ENCODE measurements at places on chromosomes 5 and 9.

GRCh38 chr9:110016340-110016739 lies 191.6 kb downstream of the C9orf152 start:
- DNase-seq = no peak

- DNase-seq = no peak
Observed at GRCh38 chr9:115668521-115668920, 485.1 kb upstream of the PAPPA start.

DNA sequence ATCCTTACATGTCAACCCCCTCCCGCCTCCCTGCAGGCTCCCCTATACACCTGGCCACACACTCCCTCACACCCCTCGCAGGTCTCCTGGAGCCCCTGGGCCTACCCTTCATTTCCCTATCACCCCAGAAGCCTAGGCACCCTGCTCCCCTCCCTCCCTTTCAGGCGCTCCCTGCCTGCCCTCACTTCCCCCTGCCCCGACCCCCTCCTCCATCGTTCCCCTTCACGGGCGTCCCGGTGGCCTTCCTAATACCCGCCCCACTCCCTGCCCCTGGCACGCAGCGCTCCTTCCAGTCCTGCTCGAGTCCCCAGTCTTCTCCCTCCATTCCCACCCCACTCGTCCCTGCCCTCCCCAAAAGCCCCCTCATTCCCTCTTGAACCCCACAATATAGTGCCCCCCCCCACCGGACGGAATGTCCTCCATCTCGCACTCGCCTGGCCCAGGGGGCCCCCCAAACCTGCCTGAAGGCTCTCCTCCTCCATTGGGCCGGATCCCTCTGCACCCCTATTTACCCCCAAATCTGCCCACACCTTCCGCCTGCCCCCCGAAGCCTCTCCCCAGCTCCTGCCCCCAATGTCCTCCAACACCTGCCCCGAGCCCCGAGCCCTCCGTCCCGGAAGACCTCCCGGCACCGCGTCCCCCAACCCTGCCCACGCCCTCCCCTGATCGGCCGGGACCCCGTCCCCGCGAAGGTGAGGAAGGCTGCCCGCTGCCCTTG lies 746 bp downstream of the STRBP start:
- DNase-seq = no peak

GRCh38 chr5:150647275-150648251 lies 7.1 kb downstream of the SYNPO start:
- DNase-seq = no peak

- no peak for DNase-seq
Observed at GRCh38 chr9:118295413-118295812, 591.2 kb downstream of the TLR4 start.

DNA sequence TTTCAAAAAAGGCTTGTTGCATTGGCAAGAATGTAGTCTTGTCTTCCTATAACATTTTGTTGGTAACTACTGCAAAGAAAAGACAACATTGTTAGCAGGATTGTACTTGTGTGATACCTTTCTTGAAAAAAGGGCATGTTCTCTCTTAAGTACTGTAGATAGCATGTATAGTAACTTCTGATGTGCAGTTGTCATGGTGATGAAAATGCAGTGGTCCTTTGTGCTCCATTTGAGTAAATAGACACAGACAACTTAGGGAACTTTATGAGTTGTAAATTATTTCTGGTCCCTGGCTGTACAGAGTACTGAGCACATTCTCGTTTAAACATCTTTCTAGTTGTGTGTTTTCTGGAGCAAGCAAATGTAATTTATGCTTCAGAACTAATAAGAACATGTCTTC lies 103.3 kb downstream of the CD180 start:
- DNase-seq = no peak

DNA sequence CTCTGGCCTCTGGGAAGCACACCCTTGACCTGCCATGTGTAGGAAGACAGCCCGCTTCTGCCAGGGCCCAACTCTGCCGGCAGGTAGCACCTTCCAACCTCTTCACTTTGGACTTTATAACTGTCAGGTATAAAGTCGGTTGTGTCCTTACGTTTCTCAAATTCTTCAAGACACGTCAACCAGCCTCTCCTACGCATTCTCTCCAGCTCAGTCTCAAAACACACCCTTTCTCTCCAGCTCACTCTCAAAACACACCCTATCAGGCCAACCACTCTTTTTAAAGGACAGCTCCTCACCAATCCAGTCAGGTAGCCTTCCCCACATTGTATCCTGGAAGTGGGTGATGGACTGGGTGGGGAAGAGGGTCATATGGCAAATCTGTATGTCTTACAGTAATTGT lies 13.5 kb downstream of the FXN start:
- no peak for DNase-seq

GRCh38 chr9:71694332-71694731 lies 74.0 kb downstream of the CEMIP2 start:
- DNase-seq = no peak

DNA sequence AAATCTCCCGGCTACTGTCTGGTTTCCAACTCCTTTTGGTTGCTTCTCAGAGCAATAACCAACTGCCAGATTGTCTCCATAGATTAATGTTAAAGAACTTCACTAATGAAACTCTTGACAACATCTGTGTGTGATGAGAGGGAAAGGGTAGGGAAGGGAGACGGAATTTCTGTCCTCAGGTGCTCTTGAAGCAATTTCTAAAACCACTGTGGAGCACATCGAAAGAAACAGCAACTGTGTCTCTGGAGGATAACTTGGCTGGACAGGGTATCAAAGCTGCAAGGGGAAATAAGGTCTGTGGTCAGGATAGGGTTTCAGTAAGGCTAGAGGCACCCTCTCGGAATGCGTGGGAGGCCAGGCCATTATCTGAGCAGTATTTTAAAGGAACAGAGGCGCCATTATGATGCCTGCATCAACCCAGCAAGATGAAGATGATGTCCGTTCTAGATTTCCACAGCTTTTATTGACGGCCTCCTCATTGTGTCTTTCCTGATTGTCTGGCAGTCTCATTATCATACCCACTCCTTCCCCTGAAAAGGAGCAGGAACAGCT lies 76.6 kb downstream of the RORB start:
- no peak for DNase-seq

DNA sequence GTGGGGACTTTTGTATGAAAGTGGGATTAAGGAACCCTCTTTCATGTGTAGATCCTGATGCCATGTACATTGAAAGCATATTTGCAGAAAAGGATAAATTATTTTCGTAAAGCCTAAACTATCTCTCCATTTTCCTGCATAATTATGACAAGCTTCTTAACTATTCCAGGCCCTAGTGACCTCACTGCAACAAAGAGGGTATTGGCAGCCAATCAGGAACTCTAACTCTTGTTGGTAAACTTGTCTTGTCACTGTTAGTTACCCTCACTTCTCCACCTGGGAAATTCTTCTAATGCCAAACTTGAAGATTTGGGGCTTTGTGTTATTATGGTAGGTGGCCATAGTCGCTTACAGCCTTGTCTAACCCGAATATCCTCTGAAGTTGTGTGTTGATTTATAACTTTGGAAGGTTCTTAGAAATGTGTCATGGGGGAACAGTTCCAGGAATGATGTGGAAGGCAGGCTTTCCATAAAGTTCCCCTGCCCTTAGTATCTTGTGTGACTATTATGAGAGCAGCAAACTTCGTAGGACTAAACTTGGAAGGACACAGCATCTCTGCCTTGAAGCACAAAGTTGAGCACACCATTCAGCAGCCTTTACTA lies 52.5 kb downstream of the IQGAP2 start:
- no peak for DNase-seq

- no peak for DNase-seq
Observed at GRCh38 chr9:35306283-35306682, 144.5 kb downstream of the UNC13B start.

- DNase-seq = peak; percentile 3
Observed at GRCh38 chr5:50593681-50594080, 72.8 kb upstream of the PARP8 start.

- no peak for DNase-seq
Observed at GRCh38 chr5:64872044-64872443, 103.3 kb downstream of the CWC27 start.

- DNase-seq = no peak
Observed at GRCh38 chr5:54835647-54836046, 149.7 kb downstream of the ESM1 start.

DNA sequence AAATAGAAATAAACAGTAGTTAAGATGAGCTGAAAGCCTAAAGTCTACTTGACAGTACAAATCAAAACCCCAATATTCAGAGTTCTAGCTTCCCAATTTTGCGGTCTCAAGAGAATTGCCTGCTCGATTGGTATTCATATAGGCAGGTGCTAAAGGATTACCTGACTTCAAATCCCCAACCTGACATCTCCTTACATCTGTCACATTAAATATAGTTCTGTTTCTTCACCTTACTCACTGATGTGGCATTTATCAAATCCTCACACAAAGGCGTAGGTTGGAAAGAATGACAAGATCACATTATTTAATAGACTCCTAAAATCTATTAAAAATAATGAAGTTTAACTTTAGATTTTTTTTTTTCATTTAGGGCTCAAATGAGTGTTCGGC lies 72.8 kb upstream of the ANKH start:
- no peak for DNase-seq

DNA sequence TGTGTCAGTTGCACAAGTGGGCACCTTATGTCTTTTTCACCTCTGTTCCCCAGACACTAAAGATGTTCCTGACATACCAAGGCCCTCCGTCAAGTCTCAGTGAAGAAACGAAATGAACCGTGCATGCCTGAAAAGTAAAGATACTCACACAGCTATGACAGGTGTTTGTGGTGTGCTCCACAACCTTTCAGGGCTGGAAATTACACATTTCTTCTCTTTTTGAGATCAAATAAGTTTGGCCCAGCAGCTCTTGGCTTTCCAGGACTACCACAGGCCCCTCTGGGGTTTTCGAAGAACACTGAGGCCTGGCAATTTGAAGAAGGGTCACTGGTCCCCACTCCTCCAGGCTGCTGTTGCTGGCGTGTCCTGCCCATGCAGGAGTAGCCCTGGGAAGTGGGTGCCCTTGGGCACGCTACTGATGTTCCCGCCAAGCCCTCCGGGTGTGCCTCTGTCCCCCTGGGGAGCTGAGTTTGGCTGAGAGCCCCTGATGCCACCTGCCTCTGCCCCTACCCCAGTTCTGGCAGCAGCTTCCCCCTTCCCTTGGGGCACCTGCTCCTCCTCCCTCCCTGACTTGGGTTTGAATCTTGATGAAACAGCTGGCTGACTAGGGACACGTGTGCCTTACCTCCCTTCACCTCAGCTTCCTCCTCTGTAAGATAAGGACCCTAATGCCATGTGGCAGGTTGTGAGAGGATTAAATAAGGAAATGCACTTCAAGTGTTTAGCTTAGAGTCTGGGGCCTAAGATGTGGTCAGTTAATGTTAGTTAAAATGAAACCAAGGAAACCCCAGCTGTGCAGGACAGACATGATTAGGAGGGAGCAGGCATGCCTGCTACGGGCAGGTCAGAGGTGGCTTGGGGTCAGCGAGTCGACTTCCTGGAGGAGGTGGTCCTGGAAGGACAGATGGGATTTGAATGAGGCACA lies 49.1 kb upstream of the GADD45G start:
- DNase-seq = no peak

DNA sequence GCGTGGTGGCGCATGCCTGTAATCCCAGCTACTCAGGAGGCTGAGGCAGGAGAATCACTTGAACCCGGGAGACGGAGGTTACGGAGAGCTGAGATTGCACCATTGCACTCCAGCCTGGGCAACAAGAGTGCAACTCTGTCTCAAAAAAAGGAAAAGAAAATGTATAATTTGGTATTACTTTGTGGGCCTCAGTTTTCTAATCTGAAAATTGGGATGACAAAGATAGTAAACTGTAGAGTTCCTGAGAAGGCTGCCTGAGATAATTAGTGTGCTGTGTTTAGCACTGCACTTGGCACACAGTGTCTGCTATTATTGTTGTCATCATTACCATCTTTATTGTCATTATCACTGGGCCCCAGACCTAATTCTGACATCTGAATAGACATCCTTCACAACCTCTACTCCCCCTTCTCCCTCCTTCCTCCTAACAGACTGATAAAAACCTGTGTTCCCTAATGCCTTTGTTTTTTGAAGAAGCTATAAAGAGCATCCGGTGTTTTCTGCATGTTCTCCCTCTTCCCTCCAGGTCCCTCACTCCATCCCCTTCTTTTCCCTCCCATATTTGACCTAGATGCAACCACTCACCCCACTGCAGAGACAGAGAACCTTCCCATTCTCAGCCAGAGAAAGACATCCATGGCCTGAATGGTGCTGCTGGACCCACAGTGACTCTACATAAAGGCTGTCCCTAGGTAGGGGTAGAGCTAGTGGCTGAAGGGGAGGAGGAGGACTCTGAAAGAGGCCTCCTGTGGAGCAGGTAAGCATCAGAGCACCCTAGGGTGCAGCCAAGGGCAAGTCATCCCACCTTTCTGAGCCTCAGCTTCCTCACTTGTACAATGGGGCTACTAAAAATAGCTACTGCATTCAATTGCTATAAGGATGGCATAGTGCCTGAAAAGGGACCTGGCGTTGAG lies 15.7 kb upstream of the CYSTM1 start:
- DNase-seq = no peak

GRCh38 chr9:859251-859650 lies 17.8 kb downstream of the DMRT1 start:
- no peak for DNase-seq

DNA sequence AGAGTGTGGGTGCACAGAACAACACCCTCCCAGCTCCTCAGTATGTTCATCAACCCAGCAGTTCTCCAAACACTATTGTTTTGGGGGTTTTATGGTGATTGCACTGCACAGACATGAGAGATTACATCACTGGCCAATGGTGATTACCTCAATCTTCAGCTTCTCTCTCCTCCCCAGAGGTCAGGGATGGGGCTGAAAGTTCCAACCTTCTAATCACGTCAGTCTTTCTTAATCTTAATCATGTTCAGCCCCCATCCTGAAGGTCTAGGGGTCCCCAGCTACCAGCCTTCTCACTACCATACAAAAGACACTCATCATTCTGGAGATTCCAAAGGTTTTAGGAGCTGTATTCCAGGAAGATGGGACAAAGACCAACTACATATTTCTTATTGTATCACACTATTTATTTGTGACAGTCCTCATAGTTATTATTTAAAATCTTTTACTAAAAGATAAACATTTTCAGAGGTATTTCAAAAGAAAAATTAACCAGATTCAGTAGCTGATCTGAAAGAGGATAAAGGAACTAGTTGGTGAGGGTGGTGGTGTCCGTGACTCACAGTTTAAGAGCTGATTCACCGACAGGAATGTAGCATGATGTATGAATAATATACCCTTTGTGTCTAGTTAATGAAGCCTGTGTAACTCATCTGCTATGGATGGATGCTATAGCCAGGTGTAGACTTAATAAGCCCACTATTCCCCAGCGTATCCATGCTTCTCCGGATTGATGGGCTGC lies 35.6 kb downstream of the RASEF start:
- DNase-seq = no peak

GRCh38 chr5:133533541-133533940 lies 78.8 kb downstream of the FSTL4 start:
- DNase-seq = no peak

GRCh38 chr5:148805326-148806290 lies 20.8 kb upstream of the ADRB2 start:
- no peak for DNase-seq
